CD4-positive, alpha-beta T cell (primary cell): ENCODE measurements at places on chromosomes 13 and 19. TPM values are rescaled to one million over a fixed set of nuclear protein-coding genes. Genes with fewer than 3 reads are reported as not detected.
A peak's percentile ranks its signal among the peaks of the same experiment; 100 is the strongest.

Gene ZNF418
- 4.4 TPM for total RNA-seq

Gene PRR20C
- total RNA-seq = not detected

Gene COL4A2
- not detected for total RNA-seq

Gene ZNF700
- total RNA-seq = 13.2 TPM

Gene SIGLEC5
- not detected for total RNA-seq

Gene CGB3
- total RNA-seq = not detected

Gene FCHO1
- total RNA-seq = 40.7 TPM

Gene CEACAM4
- total RNA-seq = 0.84 TPM

Gene FFAR1
- not detected for total RNA-seq

Gene TEX29
- 0.52 TPM for total RNA-seq

Gene TSKS
- total RNA-seq = 2.9 TPM

- peak overlapping the region; percentile 92 for H3K27ac ChIP-seq
- peaks cover 75% of the 10 kb centered on the region for H3K4me1 ChIP-seq
- H3K36me3 ChIP-seq = peaks cover 54% of the 10 kb centered on the region
- H3K4me3 ChIP-seq = peak overlapping the region; percentile 88
Observed at GRCh38 chr19:3983936-3984583, 1.2 kb downstream of the EEF2 start.

DNA sequence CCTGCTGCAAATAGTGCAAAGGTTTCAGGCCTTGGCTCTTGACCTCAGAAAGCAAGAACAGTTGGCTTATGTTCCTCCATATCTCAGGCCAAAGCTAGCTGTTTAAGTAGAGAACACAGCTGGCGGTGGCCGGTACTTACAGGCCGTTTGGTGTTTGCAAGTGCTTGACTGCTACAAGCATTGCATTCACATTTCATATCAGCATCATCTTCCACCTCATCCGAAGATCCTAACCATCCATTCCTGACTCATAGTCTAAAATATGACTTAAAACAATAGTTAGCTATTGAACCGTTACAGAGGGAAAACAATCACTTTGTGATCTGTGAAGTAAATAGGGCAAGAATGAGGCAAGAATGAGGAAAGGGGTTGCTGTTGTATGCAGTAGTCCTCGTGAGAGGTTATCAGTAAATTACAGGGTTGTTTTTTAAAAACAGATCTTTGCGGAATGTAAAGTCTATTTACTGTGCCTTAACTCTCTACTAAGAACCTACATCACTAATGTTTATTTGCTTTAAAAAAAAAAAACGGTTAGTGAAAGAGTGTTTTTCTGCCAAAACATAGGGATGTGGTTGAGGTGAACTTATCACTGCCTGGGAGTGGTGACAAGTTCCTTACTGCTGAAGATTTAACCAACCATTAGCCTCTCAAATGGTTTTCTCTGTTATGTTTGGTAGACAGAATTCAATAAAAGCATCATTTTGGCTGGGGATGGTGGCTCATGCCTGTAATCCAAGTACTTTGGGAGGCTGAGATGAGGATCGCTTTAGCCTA is 21.6 kb upstream of the WDR88 start:
- H3K27ac ChIP-seq = no peak overlapping the region
- no peak overlapping the region for H3K4me3 ChIP-seq
- no peak for DNase-seq
- H3K36me3 ChIP-seq = peaks cover 80% of the 10 kb centered on the region
- H3K4me1 ChIP-seq = no peaks in the 10 kb centered on the region

- no peak overlapping the region for H3K4me3 ChIP-seq
- peaks cover 32% of the 10 kb centered on the region for H3K4me1 ChIP-seq
- no peak overlapping the region for H3K27ac ChIP-seq
Observed at GRCh38 chr19:18603255-18603957, 3.2 kb downstream of the CRLF1 start.

GRCh38 chr19:49409441-49410029 is 13.7 kb downstream of the PTH2 start:
- no peak for DNase-seq
- peak overlapping the region; percentile 11 for H3K4me3 ChIP-seq
- H3K27me3 ChIP-seq = no peaks in the 10 kb centered on the region

GRCh38 chr19:30781519-30781918 is 409.3 kb downstream of the ZNF536 start:
- no peaks in the 10 kb centered on the region for H3K27me3 ChIP-seq
- H3K4me3 ChIP-seq = no peak overlapping the region
- H3K4me1 ChIP-seq = no peaks in the 10 kb centered on the region

GRCh38 chr13:47463002-47463401 is 538.1 kb downstream of the SUCLA2 start:
- H3K36me3 ChIP-seq = no peaks in the 10 kb centered on the region
- H3K27me3 ChIP-seq = no peaks in the 10 kb centered on the region
- no peak overlapping the region for H3K27ac ChIP-seq

GRCh38 chr13:111925146-111925875 is 141.6 kb upstream of the SOX1 start:
- H3K27ac ChIP-seq = no peak overlapping the region
- no peaks in the 10 kb centered on the region for H3K36me3 ChIP-seq
- H3K4me1 ChIP-seq = no peaks in the 10 kb centered on the region
- no peaks in the 10 kb centered on the region for H3K27me3 ChIP-seq
- DNase-seq = no peak

DNA sequence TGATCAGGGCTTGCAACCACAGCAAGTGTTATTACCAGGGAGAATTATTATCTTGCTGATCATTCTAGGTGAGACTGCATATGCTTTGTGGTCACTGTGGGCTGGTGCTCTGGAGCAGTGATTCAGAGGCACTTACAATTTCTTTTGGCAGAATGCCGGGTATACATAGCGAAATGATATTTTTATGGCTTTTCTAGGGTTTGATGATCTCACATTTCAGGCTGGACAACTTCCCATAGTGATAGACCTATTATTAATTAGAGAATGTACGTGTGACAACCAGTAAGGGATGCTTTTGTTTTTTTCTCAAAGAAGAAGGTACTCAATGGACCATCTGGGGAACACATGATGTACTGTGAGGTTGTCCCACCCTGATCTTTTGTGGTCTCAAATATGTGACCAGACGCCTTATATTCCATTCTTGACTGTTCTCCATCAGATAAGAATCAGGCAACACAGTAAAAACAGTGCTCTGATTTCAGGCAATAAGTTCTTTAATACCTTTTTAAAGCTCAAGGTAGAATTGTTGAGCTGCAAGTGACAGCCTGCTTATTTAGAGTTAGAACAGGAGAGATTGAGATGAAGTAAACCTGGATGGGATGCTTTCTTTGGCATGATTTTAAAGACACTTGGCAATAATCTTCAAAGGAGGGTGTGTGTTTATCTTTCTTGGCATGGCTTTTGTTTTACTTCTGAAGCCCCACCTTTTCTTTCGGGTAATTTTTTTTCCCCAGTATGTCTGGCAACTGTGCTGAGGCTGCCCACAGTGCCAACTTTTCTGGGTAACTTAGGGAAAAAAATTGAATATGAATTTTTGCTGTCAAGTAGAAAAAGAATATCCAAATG is 27.4 kb upstream of the SCEL start:
- H3K4me3 ChIP-seq = no peak overlapping the region
- no peak overlapping the region for H3K27ac ChIP-seq
- H3K4me1 ChIP-seq = no peaks in the 10 kb centered on the region
- no peak for DNase-seq

- DNase-seq = no peak
- H3K27ac ChIP-seq = no peak overlapping the region
- H3K36me3 ChIP-seq = no peaks in the 10 kb centered on the region
- no peaks in the 10 kb centered on the region for H3K27me3 ChIP-seq
- no peak overlapping the region for H3K4me3 ChIP-seq
Observed at GRCh38 chr13:25796474-25796873, 255.3 kb downstream of the SHISA2 start.

DNA sequence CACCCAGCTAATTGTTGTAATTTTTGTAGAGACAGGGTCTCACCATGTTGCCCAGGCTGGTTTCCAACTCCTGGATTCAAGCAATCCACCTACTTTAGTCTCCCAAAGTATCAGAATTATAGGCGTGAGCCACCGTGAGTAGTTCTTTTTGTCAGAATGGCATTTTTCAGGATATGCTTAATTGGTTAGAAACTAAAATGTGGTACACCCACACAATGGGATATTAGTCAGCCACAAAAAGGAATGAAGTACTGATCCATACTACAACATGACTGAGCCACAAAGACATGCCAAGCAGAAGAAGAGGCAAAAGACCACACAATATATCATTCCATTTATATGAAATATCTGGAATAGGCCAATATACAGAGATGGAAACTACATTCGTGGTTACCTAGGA is 41.7 kb upstream of the MAP3K10 start:
- H3K36me3 ChIP-seq = no peaks in the 10 kb centered on the region
- DNase-seq = no peak
- H3K4me1 ChIP-seq = peaks cover 36% of the 10 kb centered on the region
- H3K27me3 ChIP-seq = no peaks in the 10 kb centered on the region

- no peak for DNase-seq
- H3K27ac ChIP-seq = no peak overlapping the region
- no peak overlapping the region for H3K4me3 ChIP-seq
Observed at GRCh38 chr13:77729502-77730221, 32.2 kb downstream of the SLAIN1 start.

- no peak overlapping the region for H3K4me3 ChIP-seq
- no peak overlapping the region for H3K27ac ChIP-seq
- no peaks in the 10 kb centered on the region for H3K27me3 ChIP-seq
- no peaks in the 10 kb centered on the region for H3K4me1 ChIP-seq
- H3K36me3 ChIP-seq = no peaks in the 10 kb centered on the region
Observed at GRCh38 chr13:71831716-71832115, 35.3 kb downstream of the DACH1 start.

GRCh38 chr13:45447050-45447661 is 17.6 kb upstream of the COG3 start:
- H3K27me3 ChIP-seq = no peaks in the 10 kb centered on the region
- no peaks in the 10 kb centered on the region for H3K36me3 ChIP-seq
- H3K4me1 ChIP-seq = peaks cover under 1% of the 10 kb centered on the region
- H3K27ac ChIP-seq = no peak overlapping the region
- DNase-seq = no peak

GRCh38 chr13:98761986-98762616 is 9.6 kb upstream of the SLC15A1 start:
- no peak overlapping the region for H3K27ac ChIP-seq
- no peak for DNase-seq
- H3K4me3 ChIP-seq = no peak overlapping the region
- no peaks in the 10 kb centered on the region for H3K27me3 ChIP-seq
- H3K36me3 ChIP-seq = no peaks in the 10 kb centered on the region
- H3K4me1 ChIP-seq = no peaks in the 10 kb centered on the region

DNA sequence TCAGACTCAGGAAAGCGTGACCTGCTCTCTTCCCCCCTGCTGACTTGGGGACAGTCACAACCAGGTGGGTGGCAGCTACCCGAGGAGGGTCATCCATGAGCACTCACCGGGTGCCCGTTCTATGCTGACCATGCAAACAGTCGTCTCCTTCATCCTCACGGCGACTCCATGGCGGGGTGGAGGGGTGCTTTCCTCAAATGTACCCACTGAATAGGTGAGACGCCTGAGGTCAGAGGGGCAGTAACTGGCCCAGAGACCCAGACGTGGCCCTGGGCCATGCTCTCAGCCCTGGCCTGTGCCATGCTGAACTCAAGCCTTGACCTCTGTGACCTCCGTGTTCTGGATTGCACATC is 59.2 kb upstream of the TPM4 start:
- H3K4me3 ChIP-seq = no peak overlapping the region
- H3K27me3 ChIP-seq = no peaks in the 10 kb centered on the region
- no peak overlapping the region for H3K27ac ChIP-seq
- H3K4me1 ChIP-seq = no peaks in the 10 kb centered on the region

GRCh38 chr19:48826606-48827020 is 9.7 kb downstream of the HSD17B14 start:
- H3K27ac ChIP-seq = no peak overlapping the region
- H3K27me3 ChIP-seq = no peaks in the 10 kb centered on the region
- H3K36me3 ChIP-seq = no peaks in the 10 kb centered on the region
- no peak overlapping the region for H3K4me3 ChIP-seq
- no peaks in the 10 kb centered on the region for H3K4me1 ChIP-seq
- no peak for DNase-seq

GRCh38 chr13:113433391-113433916 is 19.8 kb downstream of the ADPRHL1 start:
- no peak for DNase-seq
- no peak overlapping the region for H3K27ac ChIP-seq
- no peaks in the 10 kb centered on the region for H3K4me1 ChIP-seq
- no peak overlapping the region for H3K4me3 ChIP-seq
- H3K27me3 ChIP-seq = no peaks in the 10 kb centered on the region

- H3K4me3 ChIP-seq = no peak overlapping the region
- H3K27ac ChIP-seq = no peak overlapping the region
- DNase-seq = no peak
- H3K27me3 ChIP-seq = no peaks in the 10 kb centered on the region
- H3K4me1 ChIP-seq = peaks cover 48% of the 10 kb centered on the region
- H3K36me3 ChIP-seq = peaks cover 19% of the 10 kb centered on the region
Observed at GRCh38 chr19:8510589-8511115, 3.3 kb downstream of the ZNF414 start.

DNA sequence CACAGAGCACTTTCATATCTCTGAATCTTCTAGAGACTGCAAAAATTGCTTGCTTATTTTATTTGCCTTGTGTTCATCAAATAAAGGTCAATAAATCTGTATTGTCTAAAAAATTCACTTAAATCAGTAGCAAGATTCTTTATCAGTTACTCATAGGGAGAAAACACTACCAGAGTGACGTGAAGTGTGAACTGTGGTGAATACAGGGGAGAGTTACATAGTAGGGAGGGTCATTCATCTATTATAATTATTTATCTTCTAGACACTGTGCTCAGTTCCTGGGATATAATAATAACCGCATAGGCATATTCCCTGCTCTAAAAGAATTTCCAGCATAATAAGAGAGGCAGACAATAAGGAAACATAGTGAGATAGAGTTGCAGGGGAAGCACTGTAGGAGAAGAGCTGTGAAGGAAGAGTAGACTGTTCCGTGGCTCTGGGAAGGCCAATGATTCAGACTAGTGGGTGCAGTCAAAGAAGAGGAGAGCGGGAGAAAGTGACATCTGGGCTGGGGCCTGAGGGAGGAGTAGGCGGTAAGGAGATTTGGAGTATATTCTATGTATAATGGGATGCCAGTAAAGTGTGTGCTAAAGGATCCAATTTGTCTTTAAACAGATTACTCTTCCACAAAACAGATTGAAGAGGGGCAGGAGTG is 84.0 kb upstream of the TDRD3 start:
- no peak for DNase-seq
- no peaks in the 10 kb centered on the region for H3K27me3 ChIP-seq
- no peak overlapping the region for H3K27ac ChIP-seq
- peaks cover 7% of the 10 kb centered on the region for H3K4me1 ChIP-seq

DNA sequence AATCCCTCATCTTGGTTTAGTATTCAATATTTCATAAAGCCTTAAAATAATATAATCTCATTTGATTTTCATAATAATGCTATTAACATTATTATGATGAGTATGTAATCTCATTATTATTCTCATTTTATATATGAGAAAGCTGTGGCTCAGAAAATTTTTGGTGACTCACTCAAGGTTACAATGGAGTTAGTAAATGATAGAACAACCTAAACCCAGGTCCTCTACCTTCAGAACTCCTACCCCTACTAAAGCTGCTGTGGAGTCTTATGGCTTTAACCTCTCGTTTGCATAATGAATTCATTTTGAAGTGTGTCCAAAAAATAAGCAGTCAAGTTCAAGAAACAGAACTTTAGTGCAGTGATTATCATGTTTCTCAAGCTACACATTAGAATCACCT is 226.3 kb downstream of the TBC1D4 start:
- H3K27ac ChIP-seq = no peak overlapping the region
- H3K36me3 ChIP-seq = no peaks in the 10 kb centered on the region
- no peak overlapping the region for H3K4me3 ChIP-seq
